ENCODE measurements at places on chromosomes 4 and X.

- no peak for DNase-seq
These were observed 20.8 kb upstream of the TMEM184C start for GRCh38 chr4:147596377-147596776.

- no peak for DNase-seq
These were observed 265.4 kb downstream of the RAPGEF2 start for GRCh38 chr4:159368320-159368719.

DNA sequence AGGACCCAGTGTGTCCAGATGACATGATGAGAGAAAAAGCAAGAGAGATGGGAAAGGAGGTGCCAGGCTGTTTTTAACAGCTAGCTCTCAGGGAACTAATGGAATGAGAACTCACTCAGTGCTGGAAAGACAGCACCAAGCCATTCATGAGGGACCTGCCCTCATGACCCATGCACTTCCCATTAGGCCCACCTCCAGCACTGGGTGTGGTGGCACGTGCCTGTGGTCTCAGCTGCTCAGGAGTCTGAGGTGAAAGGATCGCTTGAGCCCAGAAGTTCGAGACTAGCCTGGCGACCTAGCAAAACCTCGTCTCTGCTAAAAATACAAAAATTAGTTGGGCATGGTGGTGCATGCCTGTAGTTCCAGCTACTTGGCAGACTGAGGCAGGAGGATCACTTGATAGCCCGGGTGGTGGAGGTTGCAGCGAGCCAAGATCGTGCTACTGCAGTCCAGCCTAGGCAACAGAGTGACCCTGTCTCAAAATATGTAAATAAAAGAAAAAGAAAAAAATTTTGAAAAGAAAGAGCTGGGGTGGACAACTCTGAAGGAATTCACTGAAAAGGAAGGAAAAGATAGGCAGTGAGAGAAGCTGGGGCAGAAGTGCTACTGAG, 50.9 kb downstream of the FAM193A start:
- DNase-seq: no peak

GRCh38 chr4:6542951-6543350, 32.0 kb upstream of the MAN2B2 start:
- no peak for DNase-seq

DNA sequence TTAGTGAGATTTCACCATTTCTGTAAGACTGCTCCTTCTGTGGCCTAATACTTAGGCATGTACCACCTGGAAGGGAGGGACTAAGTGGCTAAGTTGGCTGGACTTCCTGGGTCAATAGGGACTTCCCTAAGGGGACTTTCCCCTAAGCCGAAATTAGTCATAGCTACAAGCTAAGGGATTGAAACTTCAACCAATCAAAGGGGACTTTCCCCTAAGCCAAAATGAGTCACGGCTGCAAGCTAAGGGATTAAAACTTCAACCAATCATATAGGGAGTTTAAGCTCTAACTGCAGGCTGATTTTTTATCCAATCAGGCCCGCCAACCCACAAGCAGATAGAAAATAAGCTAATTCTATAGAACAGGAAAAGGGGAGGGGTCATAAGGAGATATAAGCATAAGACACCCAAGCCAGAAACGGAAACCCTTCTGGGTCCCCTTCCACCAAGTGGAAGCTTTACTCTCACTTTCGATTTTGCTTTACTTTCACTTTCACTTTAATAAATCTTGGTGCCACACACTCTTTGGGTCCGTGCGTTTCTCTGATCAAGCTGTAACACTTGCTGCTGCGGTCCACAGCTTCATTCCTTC, 382.8 kb downstream of the KLHL4 start:
- no peak for DNase-seq

DNA sequence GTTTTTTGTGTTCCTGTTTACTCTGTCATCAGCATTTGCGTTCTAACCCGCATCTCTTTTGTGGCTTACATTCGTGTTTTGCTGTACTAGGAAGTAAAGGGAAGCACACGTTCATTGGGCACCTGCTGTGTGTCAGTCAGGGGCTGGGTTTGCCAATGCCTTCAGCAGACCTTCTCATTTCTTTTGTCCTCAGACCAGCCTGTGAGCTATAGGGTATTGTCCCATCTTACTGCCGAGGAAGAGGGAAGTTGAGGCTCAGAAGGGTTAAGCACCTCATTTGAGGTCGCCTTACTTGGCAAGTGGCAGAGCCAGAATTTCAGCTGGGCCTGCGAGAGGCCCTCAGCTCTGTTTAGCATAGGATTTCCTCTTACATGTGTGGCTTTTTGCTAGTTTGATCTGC, 8.7 kb downstream of the TBC1D14 start:
- no peak for DNase-seq

DNA sequence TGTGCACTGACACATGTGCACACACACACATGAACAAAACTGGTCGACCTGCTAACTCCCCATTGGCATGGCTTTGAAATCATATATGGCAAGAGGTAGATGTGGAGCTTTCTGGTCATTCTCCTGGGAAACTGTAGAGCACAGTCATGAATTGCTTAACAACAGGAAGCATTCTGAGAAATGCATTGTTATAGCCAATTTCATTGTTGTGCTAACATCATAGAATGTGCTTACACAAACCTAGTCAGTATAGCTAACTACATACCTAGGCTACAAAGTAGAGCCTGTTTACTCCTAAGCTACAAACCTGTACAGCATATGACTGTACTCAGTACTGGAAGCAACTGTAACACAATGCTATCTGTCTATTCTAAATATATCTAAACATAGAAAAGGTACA, 134.2 kb upstream of the SH3RF1 start:
- no peak for DNase-seq

DNA sequence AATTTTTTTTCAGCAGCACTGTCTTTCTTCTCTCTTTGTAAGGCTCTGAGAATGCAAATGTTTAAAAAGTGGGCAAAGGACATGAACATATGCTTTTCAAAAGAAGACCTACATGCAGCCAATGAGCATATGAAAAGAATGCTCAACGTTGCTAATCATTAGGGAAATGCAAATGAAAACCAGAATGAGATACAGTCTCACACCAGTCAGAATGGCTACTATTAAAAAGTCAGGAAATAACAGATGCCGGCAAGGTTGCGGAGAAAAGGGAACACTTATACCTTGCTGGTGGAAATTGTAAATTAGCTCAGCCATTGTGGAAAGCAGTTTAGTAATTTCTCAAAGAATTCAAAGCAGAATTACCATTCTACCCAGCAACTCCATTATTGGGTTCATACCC, 51.6 kb downstream of the BMP15 start:
- DNase-seq: no peak

GRCh38 chr4:113935190-113935589, 44.3 kb downstream of the ARSJ start:
- DNase-seq: no peak

DNA sequence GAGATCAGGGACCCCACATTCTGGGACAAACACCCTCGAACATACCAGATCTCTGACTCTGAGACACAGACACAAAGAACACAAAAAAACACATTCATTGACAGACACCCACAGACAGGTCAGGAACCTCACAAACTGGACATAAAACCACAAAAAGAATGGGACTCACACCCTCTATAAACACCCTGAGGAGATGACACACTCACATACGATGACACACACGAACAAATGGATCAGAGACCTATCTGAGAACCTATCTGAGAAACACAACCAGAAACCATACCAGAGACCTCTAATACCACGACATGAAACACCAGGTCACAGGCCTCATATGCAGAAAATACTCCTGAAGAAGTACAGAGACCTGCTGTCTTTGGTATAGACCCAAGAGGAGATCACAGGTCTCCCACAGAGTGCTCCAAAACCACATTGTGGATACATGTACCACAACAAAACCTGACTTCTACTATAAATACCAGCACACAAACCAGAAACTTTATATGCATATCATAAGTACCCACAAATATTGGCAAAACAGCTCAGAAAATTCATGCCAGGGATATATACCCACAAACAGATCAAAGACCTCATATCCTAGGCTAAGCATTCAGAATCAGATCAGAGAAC, 19.5 kb downstream of the SUV39H1 start:
- no peak for DNase-seq

DNA sequence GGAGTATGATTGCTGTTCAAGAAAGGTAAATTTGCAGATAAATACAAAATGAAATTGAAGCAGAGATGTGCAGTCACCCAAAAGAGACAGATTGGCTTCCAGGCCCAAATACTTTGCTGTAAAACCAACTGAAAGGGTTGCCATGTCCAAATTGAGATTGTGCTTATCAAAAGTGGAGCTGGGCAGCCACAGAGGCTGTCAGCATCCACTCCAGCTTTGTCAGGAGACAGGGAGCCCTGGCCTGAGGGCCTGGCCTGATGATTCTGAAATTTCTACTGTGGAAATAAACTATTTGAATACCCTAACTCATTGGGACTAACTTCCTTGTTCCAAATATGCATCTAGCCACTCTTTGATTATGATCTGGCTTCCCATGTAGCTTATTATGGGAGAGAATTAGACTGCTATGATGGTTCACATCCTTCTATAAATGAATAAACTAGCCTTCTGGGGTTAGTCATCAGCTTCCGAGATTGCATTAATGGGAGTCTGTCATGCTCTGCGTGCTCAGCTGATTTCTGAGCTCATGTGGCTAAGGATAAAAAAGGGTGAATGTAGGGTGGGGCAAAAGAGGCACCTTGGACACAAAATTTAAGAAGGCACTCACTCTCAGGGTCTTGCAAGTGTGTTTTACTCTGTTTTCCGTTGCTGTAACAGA, 48.2 kb downstream of the SLC34A2 start:
- DNase-seq: no peak

DNA sequence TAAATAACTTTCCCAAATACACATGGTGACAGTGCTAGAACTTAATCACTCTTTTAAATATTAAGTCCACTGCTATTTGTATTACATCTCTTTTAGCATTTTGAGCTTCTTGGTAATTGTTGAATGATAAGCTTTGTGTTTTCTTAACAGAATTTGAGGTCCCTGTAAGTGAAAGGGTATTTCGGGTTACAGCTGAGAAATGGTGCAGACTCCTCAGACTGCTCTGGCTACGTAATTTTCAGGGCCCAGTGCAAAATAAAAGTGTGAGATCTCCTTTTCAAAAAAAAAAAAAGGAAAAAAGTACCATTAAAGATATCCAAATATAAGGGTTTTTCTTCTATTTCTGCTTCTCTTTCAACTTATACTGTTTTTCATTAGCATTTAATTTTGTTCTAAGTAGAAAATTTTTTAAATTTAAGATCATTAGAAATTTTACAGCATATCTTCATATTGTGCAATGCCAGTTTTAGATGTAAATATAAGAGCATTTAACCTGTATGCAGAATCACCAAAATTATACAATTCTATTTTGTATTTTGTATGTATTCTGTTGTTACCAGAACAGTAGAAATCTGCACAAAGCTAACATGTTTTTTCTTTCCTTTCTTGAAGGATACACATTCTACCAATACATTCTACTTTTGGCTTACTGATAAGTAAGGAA, 33.6 kb upstream of the FGF5 start:
- no peak for DNase-seq

GRCh38 chr4:40194602-40195161, 2.1 kb upstream of the RHOH start:
- no peak for DNase-seq

- DNase-seq: no peak
These were observed 187.7 kb upstream of the MAGEB2 start for GRCh38 chrX:30027636-30028035.

DNA sequence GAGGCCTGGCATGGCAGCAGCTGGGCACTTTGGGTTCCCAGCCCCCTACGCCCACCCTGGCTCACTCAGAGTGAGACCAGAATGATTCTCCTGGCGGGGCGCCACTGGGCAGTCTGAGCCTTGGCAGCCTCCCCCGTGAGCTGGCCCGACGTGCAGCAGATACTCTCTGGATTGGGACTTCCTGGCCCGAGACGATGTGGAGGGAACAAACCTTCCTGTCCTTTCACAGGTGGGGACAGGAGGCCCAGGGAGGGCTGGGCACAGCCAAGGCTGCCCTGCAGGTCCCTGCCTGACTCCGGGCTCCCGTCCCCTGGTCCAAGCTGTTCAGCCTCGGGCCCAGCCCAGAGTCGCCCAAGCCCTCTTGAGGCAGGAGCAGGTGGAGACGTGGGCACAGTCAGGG, 17.9 kb upstream of the ADD1 start:
- no peak for DNase-seq
